Fibroblast of lung (primary cell): ENCODE measurements at places on chromosomes 5 and 9. TPM values are rescaled to one million over a fixed set of nuclear protein-coding genes. Genes with fewer than 3 reads are reported as not detected.

PCDHGB6 gene
- 3.9 and 4.3 TPM in 2 replicates for total RNA-seq

ADAMTS16 gene
- total RNA-seq: under 0.01 and 0.17 TPM in 2 replicates

PNPLA7 gene
- 1.3 and 3.0 TPM in 2 replicates for total RNA-seq

AMBP gene
- total RNA-seq: 0.17 and 0.51 TPM in 2 replicates

MARVELD2 gene
- total RNA-seq: 1.3 and 2.5 TPM in 2 replicates

KCNMB1 gene
- total RNA-seq: not detected in 2 replicates

IGIP gene
- total RNA-seq: 11.7 and 13.4 TPM in 2 replicates

FRRS1L gene
- total RNA-seq: 0.17 and 0.26 TPM in 2 replicates

HK3 gene
- under 0.01 TPM in 1 of 2 replicates, not detected in the other for total RNA-seq

LHX3 gene
- not detected in 2 replicates for total RNA-seq

F12 gene
- total RNA-seq: under 0.01 and 0.50 TPM in 2 replicates

MYOT gene
- not detected in 2 replicates for total RNA-seq

FLT4 gene
- 0.17 and 0.26 TPM in 2 replicates for total RNA-seq

MVB12B gene
- total RNA-seq: 2.3 and 2.6 TPM in 2 replicates

GLDC gene
- 0.51 and 0.83 TPM in 2 replicates for total RNA-seq

IL9 gene
- not detected in 2 replicates for total RNA-seq

TRIM7 gene
- 2.3 and 7.3 TPM in 2 replicates for total RNA-seq

IARS1 gene
- total RNA-seq: 538 and 595 TPM in 2 replicates

OR1N1 gene
- not detected in 2 replicates for total RNA-seq

TAF11L10 gene
- total RNA-seq: not detected in 2 replicates

C8G gene
- 1.2 TPM in 1 of 2 replicates, not detected in the other for total RNA-seq

IL7R gene
- 10.3 and 67.9 TPM in 2 replicates for total RNA-seq

PPP3R2 gene
- not detected in 2 replicates for total RNA-seq

FBP1 gene
- not detected in 2 replicates for total RNA-seq

SLC6A7 gene
- not detected in 2 replicates for total RNA-seq

TMEM215 gene
- total RNA-seq: not detected in 2 replicates

PTGR1 gene
- total RNA-seq: 74.2 and 126 TPM in 2 replicates

TMEM232 gene
- 5.6 and 7.4 TPM in 2 replicates for total RNA-seq

NR2F1 gene
- 63.7 and 90.8 TPM in 2 replicates for total RNA-seq

TOR1B gene
- total RNA-seq: 18.7 and 20.3 TPM in 2 replicates

ACER2 gene
- 2.6 and 4.5 TPM in 2 replicates for total RNA-seq

KIF4B gene
- total RNA-seq: under 0.01 TPM in 2 replicates

KIF20A gene
- 1.8 and 23.8 TPM in 2 replicates for total RNA-seq

SLCO6A1 gene
- not detected in 2 replicates for total RNA-seq

STPG3 gene
- not detected in 2 replicates for total RNA-seq

HRCT1 gene
- 0.26 and 1.2 TPM in 2 replicates for total RNA-seq

MIGA2 gene
- 20.8 and 23.3 TPM in 2 replicates for total RNA-seq

PTGDS gene
- 89.9 and 90.3 TPM in 2 replicates for total RNA-seq

MSX2 gene
- 1.0 and 1.3 TPM in 2 replicates for total RNA-seq

GTF2H2 gene
- 13.1 and 20.8 TPM in 2 replicates for total RNA-seq

LEAP2 gene
- 0.26 and 0.33 TPM in 2 replicates for total RNA-seq

ARRDC1 gene
- 11.0 and 17.2 TPM in 2 replicates for total RNA-seq

SVEP1 gene
- total RNA-seq: 76.3 and 96.9 TPM in 2 replicates

SLC34A3 gene
- not detected in 2 replicates for total RNA-seq

PDGFRB gene
- 151 and 231 TPM in 2 replicates for total RNA-seq
